ENCODE measurements at places on chromosomes 2 and 18.

DNA sequence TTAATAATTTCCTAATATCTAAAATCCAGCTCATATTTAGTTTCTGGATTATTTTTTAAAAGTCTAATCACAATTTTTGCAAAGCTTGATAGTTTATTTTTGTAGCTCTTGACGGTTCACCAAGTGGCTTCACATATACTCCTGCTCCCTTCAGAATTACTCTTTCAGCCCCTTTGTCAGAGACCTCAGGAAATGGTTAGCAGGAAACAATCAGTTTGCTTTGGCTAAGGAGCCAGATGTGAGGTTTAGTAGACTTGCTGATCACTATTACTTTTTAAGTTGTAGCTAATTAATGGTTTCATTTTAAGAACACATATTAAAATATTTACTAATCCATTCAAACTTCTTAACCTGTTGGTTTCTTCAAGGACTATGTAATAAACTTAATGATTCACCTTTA lies 2.3 kb downstream of the RBBP8 start:
- no peak for DNase-seq

- peak; percentile 39 for DNase-seq
Measured at GRCh38 chr18:5515011-5515784, 28.6 kb downstream of the EPB41L3 start.

DNA sequence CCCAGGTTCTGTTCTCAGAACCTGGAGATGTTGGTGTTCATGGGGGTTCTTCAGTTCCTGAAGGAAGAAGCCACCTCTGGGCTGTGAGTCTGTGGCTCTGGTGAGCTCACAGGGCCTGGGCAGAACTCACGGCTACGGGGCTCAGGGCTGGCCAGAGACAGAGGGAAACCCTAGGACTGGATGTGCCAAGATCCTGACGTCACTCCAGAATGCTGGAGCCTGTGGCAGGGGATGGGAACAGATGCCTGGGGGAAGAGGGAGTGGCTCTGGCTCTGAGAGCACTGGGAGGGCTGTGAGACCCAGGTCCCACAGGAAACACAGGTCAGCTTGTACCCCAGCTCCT lies at the start of gene OTOF:
Gene OTOF, minus strand, starts transcription at position 214 of the 343 bp plus-strand sequence.
- DNase-seq: no peak

DNA sequence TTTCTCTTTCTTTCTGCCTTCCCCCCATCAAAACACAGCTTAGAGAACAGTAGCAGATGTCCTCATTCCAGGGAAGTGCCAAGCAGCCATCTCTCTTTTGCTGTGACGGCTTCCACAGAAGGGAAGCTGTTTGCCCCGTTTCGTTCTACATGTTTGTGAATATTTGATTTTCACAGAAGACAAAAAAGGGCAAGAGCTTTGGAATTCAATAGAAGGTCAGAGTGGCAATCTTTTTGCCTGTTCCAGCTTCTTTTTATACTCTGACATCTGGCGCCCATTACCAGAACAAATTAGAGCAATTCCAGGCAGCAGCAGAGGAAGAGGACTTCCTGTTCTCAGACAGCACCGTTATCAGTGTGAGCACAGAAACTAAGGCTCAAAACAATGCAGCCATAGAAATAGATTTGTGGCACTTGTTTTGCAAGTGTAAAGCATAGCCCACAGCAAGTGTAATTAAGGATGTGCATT lies 79.0 kb upstream of the CDH19 start:
- DNase-seq: peak; percentile 66

GRCh38 chr2:178331474-178332432 lies 119.2 kb downstream of the PRKRA start:
- no peak for DNase-seq

DNA sequence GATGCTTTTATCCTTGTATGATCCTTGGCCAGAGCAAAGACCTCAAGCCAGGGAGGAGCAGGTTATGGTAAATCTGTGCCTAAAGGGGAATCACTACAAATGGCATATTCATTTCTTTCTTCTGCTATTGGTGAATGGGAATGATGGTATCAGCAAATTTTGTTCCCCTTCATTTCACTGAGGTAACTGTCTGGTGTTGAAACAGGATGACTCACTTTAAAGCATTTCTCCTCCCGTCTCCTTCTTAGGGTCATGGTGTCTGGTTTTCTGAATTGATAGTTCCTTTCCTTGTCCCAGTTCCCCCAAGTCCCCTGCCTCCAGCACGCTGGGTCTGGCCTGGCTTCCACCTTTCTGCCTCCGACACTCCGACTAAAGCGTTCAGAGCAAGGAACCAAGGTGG lies 109.2 kb downstream of the MREG start:
- DNase-seq: no peak

- peak; percentile 32 for DNase-seq
Measured at GRCh38 chr2:105309147-105309545, 20.4 kb downstream of the TGFBRAP1 start.

GRCh38 chr18:31294199-31294747 lies 23.7 kb upstream of the DSG1 start:
- DNase-seq: no peak

DNA sequence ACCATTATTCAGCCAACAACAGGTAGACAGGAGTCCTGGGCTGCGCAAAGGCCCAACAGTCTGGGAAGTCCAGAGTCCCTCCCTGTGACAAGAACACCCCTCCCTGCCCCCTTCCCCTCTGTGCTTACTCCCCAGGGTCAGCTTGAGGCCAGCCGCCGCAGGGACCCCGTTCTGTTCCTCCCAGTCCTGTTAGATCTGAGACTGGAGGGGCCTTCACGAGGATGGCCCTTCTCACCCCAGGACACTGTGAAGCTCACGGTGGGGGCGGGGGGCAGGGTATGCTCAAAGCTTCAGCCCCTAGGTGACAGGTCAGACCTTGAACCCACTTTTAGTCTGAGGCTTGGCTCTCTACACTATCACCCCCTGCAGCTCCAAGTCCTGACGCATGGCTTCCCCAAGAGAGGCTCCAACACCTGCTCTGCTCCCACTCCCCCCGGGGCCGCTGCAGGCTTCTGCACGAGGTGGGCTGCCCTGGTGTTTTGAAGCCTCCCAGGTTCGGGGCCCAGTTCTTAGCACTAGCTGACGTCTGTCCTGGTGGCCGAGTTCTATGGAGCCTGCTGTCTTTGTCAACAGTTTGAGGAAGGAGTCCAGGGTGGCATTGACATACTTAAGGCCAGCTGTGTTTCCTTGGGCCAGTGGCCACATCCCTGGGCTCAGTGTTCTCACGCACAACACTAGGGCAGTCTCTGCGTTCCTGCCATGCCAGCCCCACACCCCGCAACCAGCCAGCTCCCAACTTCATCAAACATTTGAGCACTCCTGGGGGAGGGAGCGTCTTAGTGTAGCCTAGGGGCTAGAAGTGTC lies 37.2 kb upstream of the HPCAL1 start:
- DNase-seq: no peak

DNA sequence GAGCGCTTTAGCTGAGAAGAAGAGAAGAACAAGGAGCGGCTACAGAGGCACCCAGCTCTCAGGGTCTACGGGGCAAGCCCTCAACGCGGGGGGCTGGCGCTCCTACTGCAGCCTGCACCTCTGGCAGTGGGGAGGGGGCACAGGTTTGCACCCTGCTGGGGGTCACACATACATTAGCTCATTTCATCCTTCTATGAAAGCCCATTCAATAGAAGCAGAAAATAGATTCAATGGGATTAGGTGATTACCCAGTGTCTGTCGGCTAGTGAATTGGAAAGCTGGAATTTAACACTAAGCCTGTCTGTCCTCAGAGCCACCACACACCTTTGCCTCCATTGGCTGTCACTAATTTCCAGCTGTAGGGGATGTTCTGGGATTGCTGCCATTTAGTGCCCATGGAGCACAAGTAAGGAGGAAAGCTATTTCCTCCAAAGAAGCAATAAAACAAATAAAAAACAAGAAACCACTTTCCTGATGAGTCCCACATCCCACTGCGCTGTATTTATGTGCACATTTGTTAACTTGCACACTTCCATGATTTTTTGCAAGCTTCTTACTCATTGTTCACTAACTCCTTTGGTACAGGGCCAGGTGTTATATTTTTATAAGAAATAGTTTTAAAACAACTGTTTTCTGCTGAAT lies 319.6 kb upstream of the REV1 start:
- DNase-seq: no peak

DNA sequence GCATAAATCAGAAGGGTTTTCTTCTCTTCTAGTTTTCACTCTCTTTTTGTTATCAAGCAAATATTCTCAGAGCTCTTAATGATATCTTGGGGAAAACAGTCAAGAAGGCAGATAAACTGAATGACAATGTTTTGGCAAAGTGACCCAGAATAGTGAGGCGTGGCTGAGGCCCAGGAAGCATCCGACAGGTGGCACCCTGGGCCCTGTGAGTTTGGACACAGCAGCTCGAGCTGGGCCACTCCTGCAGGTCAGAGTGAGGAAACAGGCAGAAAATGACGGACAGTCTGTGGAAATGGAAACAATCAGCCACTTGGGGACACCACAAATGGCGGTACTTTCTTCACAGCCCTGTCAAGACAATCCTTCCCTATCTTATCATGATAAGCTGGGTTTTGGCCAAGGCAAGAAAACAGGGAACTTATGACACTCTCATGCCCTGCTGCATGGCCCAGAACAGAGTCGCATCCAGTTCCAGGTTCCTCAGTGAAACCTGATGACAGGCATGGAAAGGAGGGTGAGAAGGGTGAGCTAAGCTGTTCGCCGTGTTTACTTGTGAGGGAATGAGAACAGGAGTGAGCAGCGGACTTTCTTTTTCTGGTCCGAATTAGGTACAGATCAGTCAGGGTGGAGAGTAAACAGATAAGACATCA lies 32.1 kb downstream of the MRPL44 start:
- DNase-seq: no peak

DNA sequence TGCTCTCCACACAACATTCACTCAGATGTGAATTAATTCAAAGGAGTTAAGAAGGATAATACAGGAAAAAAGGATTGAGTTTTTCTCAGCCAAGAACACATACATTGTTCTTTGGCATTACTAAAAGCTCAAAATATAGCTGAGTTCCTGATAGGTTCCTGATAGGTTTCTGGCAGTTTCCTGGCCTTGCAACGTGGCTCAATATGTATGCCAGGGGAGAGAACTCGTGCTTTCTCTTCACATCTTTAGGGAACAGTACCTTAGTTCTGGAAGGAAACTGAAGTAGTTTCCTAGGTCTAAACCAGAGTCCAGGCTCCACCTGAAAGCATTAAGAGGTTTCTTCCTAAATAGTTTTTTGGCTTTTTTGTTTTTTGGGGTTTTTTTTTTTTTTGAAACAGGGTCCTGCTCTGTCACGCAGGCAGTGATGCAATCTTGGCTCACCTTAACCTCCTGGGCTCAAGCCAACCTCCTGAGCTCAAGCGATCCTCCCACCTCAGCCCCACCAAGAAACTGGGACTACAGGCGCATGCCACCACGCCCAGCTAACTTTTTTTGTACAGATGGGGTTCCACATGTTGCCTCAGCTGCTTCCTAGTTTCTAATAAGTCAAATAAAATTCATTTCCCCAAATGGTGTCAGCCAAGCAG lies 42.8 kb downstream of the ESCO1 start:
- no peak for DNase-seq

DNA sequence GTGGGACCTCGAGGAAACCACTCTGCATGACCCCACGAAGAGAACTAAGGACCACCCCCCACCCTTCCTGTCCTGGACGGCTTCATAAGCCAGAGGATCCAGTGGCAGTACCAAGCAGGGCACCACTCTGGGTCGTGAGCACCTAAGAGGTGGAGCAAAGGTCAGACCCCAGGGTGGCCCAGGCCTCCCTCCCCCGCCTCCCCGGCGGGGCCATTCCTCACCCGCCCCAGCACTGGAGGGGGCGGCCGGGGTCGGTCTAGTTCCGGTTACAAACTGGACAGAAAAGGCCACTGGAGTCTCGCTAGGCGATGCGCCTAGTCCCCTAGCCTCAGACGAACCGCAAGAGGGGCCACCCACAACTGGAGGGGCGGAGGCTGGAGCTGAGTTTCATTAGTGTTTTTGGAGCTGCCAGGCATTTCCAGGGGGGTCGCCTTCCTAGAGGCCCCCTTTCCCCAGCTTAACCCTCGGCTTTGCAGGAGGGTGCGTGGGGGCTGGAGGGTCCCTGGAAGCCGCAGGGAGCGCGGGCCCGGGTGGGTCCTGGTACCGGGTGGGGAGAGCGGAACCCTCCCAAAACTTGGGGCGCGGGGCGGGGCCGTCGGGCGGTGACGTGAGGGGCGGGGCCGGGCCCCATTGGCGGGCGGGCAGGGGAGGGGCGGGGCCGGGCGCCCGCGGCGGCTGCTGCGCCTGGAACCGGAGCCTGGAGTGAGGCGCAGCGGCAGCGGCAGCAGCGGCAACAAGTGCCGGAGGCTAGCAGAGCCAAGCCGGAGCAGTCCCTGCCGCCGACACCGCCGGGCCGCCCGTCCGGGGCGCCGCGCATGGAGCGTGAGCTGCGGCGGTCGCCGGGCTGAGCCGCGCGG lies at the start of gene B3GNT2:
Gene B3GNT2, plus strand, starts transcription at position 695 of the 857 bp plus-strand sequence. CDS start 26,106 bp downstream, outside the sequence.
- peak; percentile 81 for DNase-seq

- DNase-seq: no peak
Measured at GRCh38 chr2:17800693-17801458, 15.4 kb upstream of the MSGN1 start.

DNA sequence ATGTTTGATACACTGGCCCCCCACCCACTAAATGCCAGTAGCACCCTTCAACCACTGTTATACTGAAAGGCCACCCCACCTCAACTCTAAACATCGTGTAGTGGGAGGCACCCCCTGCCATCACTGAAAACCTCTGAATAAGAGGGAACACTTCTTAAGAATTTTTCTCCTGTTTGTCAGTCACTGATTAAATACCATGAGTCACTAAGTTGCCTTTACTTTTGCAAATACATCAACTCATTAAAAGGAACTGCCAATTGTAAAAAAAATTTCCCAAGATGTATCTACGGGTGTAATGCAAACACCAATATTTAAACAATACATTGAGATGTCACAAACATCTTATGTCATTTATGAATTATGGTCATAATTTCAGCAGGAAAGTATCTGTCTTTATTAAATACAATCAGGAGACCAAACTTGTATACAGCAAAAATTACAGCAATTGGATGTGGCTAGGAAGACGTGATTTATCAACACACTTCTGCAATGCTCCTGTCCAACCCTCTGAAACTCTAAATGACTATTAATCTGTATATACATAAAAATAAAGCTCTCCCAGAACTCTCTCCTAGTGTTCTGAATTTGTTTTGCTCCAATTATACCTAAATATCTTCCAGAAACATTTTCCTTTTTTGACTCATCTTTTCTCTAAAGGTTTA lies 144.1 kb upstream of the STK17B start:
- no peak for DNase-seq

- DNase-seq: no peak
Measured at GRCh38 chr2:109046925-109047508, 58.0 kb upstream of the EDAR start.

GRCh38 chr2:181396256-181397123 lies 60.7 kb upstream of the ITGA4 start:
- no peak for DNase-seq

- DNase-seq: no peak
Measured at GRCh38 chr2:9842487-9843228, 616 bp upstream of the TAF1B start.

GRCh38 chr18:77063260-77063659 lies 69.3 kb downstream of the MBP start:
- DNase-seq: no peak

- DNase-seq: no peak
Measured at GRCh38 chr2:127629637-127630036, 16.3 kb upstream of the GPR17 start.

GRCh38 chr2:43039376-43040080 lies 186.9 kb downstream of the ZFP36L2 start:
- peak; percentile 32 for DNase-seq

- DNase-seq: no peak
Measured at GRCh38 chr2:197348721-197349360, 38.3 kb upstream of the ANKRD44 start.

- no peak for DNase-seq
Measured at GRCh38 chr18:44156126-44156525, 524.6 kb upstream of the SETBP1 start.

GRCh38 chr2:8332646-8333045 lies 349.2 kb upstream of the ID2 start:
- no peak for DNase-seq

- no peak for DNase-seq
Measured at GRCh38 chr2:172698041-172698863, 37.4 kb upstream of the RAPGEF4 start.
